Activated CD8-positive, alpha-beta T cell treated with anti-CD3 and anti-CD28 coated beads for 36 hours (primary cell): ENCODE measurements at places on chromosomes 3 and 15. TPM values are rescaled to one million over a fixed set of nuclear protein-coding genes. Genes with fewer than 3 reads are reported as not detected.

Gene GP9
- not detected for total RNA-seq

GRCh38 chr3:121736112-121736511, 13.4 kb downstream of the GOLGB1 start:
- no peak overlapping the region for H3K4me3 ChIP-seq
- peaks cover 42% of the 10 kb centered on the region for H3K4me1 ChIP-seq
- H3K36me3 ChIP-seq, result peaks cover 4% of the 10 kb centered on the region
- H3K27me3 ChIP-seq, result no peaks in the 10 kb centered on the region
- peak; percentile 9 for DNase-seq

- peaks cover 30% of the 10 kb centered on the region for H3K4me1 ChIP-seq
- no peaks in the 10 kb centered on the region for H3K27me3 ChIP-seq
- no peak overlapping the region for H3K4me3 ChIP-seq
- H3K27ac ChIP-seq, result peak overlapping the region; percentile 4
These were observed 8.5 kb upstream of the CX3CR1 start for GRCh38 chr3:39288300-39288808.

Gene IL20RB
- 1.0 TPM for total RNA-seq

DNA sequence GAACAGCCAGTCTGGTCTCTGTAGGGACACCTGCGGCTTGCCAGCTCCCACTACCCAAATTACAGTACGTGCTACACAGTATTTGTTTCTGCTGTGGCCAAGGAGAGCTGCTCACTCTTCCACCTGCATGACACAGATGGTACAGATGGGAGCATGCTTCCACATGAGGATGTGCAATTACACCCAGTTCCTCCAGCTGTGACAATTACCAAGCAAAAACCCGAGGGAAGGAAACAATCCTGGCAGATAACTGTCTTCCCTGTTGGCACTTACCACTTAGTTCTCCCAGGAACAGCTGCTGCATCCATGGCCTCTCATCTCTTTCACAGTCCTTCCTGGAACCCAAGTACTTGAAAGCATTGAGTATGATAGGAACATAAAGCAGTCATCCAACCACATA, 34.4 kb downstream of the DET1 start:
- DNase-seq, result no peak
- H3K4me3 ChIP-seq, result no peak overlapping the region
- H3K27ac ChIP-seq, result no peak overlapping the region
- H3K4me1 ChIP-seq, result peaks cover 6% of the 10 kb centered on the region
- peaks cover 18% of the 10 kb centered on the region for H3K36me3 ChIP-seq
